ENCODE measurements at places on chromosomes 13 and 19.

DNA sequence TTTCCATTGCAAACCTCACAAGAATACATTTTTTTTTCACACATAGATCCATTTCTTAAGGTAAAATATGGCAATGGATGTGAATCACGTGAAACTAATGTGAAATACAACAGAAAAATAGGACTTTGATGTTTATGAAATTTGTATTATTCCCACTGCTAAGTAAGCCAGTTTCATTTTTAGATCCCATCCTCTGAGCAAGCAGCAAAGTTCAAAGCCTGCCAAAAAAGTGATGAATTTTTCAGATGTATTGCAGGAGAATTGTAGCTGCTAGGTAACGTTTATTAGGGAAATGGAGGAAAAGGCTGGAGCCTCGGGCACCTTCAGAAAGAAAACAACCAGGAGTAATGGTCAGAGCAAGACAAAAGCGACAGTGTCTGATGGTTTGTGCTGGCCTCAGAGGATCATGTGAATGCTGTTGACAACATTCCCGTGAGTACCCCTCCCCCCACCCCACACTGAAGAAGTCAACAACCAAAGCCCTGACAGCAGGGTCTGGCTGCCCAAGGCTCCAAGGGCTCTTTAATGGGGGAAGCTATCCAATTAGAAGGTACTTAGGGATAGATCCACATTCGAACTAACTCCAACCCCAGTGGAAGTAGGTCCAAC lies 95.5 kb downstream of the OXGR1 start:
- no peak for DNase-seq

DNA sequence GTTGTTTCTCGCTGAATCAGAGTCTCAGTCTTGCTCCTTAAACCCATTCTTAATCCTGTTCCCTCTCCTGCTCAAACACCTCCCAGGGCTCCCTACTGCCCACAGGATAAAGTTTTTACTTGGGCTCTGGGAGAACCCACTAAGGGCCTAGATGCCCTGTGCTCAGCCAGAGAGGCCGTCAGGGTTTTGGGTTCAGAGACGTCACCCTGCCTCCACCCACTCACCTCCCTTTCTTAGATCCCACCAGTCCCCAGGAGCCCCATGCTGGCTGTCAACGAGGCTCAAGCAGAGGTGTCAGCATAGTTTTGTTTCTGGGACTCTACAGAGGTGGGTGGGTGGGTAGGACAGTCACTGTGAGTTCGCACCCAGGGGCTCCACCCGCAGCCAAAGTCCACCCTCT lies 15.5 kb upstream of the CYP4F2 start:
- DNase-seq: no peak

DNA sequence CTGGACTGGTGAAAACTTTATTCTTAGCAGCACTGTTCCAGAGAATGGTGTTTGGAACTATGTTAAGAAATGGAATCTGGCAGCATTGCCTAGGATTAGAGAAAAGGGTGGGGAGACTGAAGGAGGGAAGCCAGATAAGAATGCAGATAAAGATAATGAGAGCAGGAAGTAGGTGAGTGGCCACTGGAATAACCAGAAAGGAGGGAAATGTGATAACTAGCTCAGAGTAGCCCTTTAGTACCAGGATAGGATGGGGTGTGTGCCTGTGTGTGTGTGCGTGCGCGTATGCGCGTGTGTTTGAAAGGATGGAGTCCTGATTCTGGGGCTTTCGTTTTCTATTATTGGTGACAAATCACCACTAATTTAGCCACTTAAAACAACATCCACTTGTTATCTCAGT lies 33.4 kb upstream of the FRY start:
- DNase-seq: no peak

- DNase-seq: no peak
These were observed 139.4 kb downstream of the SIPA1L3 start for GRCh38 chr19:38046254-38047048.

GRCh38 chr19:49421039-49421877 lies 2.0 kb downstream of the PTH2 start:
- DNase-seq: no peak

DNA sequence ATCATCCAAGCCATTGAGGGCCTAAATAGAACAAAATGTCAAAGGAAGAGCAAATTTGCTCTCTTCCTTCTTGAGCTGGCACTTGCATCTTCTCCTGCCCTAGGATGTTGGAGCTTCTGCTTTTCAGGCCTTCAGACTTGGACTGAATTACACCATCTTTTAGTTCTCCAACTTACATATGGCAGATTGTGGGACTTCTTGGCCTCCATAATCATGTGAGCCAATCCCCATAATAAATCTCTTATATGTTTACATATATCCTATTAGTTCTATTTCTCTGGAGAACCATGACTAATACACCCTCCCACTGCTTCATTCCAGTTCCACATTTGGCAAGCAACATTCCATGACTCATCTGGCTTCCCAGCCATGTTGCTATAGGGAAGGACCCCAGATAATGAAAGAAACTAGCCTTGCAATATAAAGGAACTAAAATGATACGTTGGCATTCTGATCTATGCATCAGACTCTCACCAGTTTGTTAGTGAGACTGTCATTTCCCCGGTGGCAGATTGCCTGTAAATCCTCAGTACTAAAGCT lies 11.0 kb upstream of the ACOD1 start:
- DNase-seq: no peak

- DNase-seq: no peak
These were observed 39.7 kb downstream of the MLLT1 start for GRCh38 chr19:6239871-6240676.

DNA sequence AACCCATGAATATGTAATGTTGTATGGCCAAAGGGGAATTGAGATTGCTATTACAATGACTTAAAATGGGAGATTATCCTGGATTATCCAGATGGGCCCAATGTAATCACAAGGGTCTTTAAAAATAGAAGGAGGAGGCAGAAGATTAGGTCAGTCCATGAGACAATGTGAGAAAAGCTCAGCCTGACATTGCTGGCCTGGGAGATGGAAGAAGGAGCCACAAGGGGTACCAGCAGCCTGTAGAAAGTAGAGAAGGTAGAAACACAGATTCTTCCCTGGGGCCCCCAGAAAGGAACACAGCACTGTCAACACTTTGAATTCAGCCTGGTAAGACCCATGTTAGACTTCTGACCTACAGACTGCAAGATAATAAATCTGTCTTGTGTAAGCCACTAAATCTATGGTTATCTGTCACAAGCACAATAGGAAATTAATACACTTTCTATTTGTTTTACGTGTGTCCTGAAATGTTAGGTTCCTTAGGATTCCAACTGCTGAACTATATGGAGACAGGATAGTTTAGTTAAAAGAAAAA lies 132.9 kb upstream of the SERP2 start:
- DNase-seq: no peak

DNA sequence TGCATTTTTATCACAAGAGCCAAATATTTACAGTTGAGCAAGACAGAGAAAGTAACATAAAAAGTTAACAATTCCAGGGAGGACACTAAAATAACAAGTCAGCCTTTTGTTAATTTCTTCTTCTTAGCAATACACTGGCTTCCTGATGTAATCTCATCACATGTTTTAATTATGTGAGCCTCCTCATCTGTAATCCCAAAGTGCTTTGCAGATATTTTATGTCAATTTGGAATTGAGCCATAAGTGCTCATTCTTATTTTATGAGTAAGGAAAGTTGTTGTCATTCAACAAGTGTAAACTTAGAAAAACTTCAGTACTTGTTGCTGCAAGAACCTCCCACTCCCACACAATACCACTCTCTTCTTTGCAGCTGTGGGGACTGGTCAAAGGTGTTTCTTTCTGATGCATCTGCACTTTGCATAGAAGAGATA lies 223.6 kb downstream of the GPC6 start:
- no peak for DNase-seq

GRCh38 chr13:65154661-65155447 lies 2075.3 kb downstream of the PCDH9 start:
- DNase-seq: no peak

DNA sequence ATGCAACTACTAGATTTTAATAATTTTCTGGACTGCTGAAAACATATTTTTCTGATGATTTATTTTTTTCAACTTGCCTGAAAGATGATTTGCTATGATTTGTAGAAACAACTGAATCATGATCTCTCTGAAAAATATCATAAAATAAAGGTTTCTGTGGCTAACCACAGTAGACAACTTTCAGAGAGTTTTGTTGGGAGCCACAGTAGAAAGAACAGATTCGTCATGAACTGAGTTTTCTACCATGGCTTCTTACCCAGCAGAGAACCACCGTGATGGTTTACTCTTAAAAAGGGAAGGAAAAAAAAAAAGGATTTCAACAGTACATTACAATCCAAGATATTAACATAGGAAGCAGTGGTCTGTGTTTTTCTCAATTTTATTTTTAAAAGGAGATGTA lies 18.0 kb downstream of the ZAR1L start:
- no peak for DNase-seq

- no peak for DNase-seq
These were observed 20.0 kb upstream of the ERCC1 start for GRCh38 chr19:45443462-45444317.

DNA sequence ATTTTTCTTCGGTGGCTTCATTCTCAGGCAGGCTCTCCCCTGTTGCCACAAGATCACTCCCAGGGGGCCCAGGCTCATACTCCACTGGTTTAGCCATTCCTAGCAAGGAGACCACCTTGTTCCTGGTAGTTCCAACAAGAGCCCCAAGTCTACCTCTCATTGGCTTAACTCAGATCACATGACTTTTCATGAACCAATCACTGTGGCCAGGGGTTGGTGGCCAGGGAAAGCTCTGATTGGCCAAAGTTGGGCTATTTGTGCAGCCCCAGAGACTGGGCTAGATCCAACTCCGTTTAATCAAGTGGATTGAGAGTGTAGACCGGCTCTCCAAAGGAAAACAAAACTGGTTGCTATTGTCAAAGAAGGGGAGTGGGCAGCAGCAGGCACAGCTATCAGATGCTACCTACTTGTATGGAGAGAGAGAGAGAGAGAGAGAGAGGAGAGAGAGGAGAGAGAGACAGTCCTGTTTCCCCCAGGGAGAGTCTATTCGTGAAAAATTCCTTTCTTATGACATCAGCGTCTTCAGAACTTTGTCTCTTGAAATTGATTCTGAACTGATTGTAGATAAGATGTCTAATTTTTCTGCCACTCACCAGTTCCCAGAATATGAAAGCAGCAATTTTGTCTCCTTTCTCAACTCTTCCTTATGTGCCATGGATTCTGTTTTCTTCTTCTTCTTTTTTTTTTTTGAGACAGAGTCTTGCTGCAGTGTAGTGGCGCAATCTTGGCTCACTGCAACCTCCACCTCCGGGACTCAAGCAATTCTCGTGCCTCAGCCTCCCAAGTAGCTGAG lies 5.9 kb downstream of the CEACAM19 start:
- no peak for DNase-seq

DNA sequence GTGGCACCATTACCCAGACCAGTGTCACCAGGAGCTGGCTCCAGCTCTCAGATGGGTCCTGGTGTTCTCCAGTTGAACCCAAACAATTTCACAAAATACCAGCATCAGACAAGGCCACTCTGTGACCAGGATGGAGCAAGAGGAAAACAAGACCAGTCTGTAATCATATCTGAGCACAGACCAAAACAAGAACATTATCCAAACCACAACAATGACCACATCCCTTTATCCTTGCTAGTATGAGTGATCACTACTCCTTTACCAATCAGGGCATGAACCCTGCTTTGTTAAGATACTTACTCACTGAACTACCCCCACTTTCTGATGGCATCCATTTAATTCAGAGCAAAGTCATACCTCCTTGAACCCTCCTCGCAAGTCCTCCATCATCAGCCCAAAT lies 145.9 kb downstream of the NUFIP1 start:
- DNase-seq: no peak

DNA sequence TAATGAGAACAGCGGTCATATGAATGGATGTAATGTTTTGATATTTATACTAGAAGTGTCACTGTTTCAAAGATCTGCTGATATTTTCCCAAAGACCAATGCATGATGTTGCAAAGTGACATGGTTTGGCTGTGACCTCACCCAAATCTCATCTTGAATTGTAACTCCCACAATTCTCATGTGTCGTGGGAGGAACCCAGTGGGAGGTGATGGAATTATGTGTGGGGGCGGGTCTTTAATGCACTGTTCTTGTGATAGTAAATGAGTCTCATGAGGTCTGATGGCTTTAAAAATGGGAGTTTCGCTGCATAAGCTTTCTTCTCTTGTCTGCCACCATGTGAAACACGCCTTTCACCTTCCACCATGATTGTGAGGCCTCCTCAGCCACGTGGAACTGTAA lies 98.3 kb downstream of the AKAP11 start:
- DNase-seq: no peak

- DNase-seq: no peak
These were observed 27.2 kb downstream of the CNMD start for GRCh38 chr13:52712385-52712784.

DNA sequence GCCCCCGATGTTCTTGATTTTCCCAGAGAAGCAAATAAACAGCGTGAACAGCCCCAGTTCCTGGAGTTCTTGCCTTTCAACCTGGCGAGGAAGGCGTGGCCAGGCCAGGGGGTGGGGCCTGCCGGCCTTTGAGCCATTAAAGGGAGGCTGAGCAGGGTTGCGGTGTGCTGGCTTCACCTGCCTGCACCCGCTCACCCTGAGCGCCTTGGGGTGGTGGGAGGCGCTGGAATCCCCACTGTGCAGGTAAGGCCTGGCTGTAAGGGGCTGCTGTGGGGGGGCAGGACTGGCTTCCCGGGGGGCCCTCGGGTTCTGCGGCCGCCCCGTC lies 2.7 kb upstream of the MISP start:
- no peak for DNase-seq

GRCh38 chr19:45814166-45814780 lies 835 bp downstream of the RSPH6A start:
- no peak for DNase-seq
